ENCODE measurements at places on chromosomes 5 and 9.
A peak's percentile ranks its signal among the peaks of the same experiment; 100 is the strongest.

GRCh38 chr9:108766626-108767161 is 89.1 kb downstream of the ACTL7B start:
- no peak for DNase-seq

- DNase-seq: no peak
Measured at GRCh38 chr5:159640446-159640845, 275.8 kb upstream of the ADRA1B start.

- peak; percentile 37 for DNase-seq
Measured at GRCh38 chr9:2158111-2158610, 143.0 kb downstream of the SMARCA2 start.

DNA sequence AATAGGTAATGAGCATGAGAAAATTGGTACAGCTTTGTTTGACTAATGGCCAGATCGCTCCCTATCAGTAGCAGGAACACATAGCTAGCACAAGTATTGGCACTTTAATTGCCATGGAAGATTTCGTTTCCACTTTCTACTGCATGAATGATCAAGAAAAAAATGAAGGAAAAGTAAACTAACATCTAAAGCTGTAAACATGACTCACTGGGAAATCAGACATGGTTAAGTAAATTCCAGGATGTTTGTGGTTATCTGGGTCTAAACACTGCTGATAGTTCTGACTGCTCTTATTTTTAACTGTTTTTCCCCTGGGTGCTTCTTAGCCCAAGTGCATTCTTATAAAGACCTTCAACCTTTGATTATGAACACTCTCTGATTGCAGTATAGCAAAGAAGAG is 388.9 kb downstream of the NR2F1-AS1 start:
- no peak for DNase-seq

DNA sequence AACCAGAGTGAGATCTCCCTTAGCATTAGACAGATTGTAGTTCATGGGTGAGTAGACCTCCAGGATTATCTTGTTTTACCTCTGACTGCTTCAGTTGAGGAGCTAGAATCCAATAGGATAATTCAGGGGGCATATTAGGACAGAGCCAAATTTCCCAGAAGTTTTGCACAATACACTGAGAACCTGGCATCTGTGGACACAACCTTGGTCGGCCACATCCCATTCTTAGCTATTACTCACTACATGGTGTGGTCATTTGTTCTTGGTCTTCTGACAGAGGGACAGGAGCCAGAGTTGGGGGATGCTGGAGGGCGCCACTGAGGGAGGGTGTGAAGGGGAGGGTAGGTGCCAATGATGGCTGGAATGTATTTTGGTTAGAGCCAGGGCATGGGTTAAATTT is 66.6 kb downstream of the NPR3 start:
- DNase-seq: no peak

GRCh38 chr5:17720071-17720470 is 85.8 kb downstream of the TAF11L14 start:
- DNase-seq: no peak

DNA sequence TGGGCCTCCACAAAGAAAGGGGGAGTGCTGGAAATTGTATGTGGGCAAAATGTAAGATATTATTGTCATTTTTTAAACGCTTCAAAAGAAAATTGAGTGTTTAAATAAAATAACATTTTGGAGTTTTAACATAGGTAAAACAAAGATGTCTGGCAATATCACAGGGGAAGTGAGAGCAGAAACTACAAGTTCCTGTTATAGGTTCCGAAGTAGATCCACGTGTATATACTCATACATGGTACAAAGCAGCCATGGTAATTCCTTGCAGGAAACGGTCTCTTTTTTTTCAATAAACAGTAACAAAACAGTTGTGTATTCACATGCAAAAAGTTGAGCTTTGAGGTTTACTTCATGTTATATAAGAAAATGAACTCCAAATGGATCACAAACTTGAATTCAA is 78.4 kb downstream of the MTRR start:
- DNase-seq: no peak

- no peak for DNase-seq
Measured at GRCh38 chr5:135880278-135880677, 15.4 kb downstream of the IL9 start.

Data from activated CD4-positive, alpha-beta T cell treated with anti-CD3 and anti-CD28 coated beads for 4 hours (primary cell).